Adipocyte (in vitro differentiated cells): ENCODE measurements at places on chromosomes 7 and 10.
A peak's percentile ranks its signal among the peaks of the same experiment; 100 is the strongest.

GRCh38 chr7:760006-760405, 32.9 kb upstream of the PRKAR1B start:
- DNase-seq = no peak

- peak; percentile 29 for DNase-seq
These were observed 5.8 kb downstream of the UNC5B start for GRCh38 chr10:71218046-71218650.

DNA sequence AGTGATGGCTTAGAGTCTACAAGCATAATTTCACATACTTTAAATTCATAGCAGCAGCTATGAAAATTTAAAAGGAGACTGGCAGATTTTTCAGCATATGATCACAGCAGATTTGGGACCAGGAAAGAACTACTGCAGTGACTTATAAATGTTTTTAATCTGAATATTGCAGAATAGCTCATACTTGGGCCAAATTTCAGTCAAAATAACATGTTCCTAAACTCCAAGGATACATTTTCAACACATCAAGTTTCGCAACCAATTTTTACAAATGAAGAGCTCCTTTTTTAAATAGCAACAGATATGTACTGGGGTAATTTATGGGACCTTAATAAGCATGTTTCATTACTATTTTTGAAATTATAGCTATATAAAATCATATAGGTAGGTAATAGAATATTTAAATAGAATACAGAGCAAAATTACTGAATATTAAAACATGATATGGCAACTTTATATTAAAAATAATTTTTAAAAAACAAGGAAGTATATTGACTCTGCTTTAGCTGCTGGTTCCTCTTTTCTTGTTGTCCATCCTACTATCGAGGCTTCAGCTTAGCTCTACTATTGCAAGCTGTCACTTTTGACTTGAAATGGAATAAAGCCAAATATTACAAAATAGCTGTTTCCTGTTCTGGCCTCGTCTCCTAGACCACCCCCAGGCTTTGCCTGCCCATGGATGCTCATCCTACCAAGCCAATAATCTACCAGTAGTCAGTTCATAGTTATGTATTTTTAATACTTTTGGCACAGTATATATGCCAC, 123.1 kb downstream of the NRBF2 start:
- peak; percentile 88 for DNase-seq

GRCh38 chr7:34842782-34843181, 184.8 kb downstream of the NPSR1 start:
- no peak for DNase-seq

DNA sequence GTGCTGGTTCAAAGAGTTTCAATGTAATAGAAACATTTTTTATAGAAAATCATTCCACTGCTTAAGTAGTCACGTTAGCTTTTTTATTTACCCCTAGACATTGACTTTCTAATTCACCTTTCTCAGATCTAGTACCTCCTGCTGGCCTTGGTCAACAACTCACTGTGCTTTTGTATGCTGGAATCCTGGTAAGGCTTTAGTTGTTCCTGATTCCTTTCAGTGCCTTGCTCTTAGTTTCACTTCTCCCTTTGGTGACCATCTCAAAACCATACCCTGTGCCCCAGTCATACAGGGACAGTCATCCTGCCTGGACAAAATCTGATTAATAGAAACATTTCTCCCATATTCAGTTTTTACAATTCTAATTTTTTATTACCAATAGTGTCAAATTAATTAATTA, 130.2 kb downstream of the GPR37 start:
- no peak for DNase-seq

DNA sequence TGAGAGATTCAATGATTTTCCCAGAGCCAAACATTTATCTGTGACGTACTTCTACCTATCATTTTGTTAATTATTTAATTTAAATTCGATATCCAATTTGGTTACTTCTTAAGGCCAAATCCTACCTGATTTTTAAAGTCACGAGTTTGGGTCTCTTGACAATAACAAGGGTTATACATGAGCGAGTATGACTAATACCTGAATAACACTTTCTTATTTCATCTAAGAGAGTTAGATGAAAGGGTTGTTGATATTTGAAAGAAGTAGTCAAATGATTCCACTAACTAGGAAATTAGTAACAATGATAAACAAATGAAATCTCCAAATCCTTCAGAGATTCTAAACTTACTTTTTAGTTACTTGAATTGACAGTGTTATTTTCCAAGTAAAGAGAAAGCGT, 1086.9 kb downstream of the XPNPEP1 start:
- no peak for DNase-seq

DNA sequence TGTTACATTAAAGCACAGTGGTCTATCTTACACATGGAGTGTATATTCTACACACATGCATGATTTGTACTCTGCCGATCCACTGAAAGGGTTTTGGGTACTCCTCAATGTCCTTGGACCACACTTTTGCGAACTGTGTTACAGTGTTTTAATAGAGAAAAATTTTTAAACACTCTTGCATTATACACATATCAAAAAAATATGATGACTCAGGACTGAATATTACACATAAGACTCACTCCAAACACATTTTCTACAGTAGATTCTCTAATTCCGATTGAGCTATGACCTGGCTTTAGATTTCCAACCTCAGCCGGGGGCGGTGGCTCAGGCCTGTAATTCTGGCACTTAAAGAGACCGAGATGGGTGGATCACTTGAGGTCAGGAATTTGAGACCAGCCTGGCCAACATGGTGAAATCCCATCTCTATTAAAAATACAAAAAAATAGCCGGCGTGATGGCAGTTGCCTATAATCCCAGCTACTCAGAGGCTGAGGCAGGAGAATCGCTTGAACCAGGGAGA, 222.4 kb downstream of the CACNA2D1 start:
- DNase-seq = no peak

DNA sequence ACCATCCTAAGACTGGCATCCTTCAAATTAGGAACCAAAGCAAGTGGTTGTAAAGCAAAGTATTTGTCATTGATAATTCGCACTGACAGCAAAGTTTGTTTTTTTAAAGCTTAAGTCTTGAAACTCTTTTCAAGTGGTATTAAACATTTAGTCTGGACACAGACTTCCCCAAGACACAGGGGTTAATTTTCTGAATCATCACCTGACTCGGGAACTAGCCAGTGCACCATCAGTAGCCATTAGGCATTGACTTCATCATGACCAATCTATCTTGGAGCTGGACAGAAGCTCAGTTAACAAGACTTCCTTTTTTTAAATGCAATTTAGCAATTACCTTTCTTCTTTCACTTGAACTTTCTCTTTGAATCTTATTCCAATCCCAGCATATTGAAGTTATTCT, 210.6 kb downstream of the ZNF365 start:
- no peak for DNase-seq

GRCh38 chr10:119412244-119413092, 130.1 kb downstream of the RGS10 start:
- no peak for DNase-seq
